GM23248 (cell line): ENCODE measurements at places on chromosomes 3 and 15. TPM values are rescaled to one million over a fixed set of nuclear protein-coding genes. Genes with fewer than 3 reads are reported as not detected.

- no peak for DNase-seq
Observed at GRCh38 chr3:30597769-30598134, 8.6 kb upstream of the TGFBR2 start.

- peak; percentile 76 for DNase-seq
Observed at GRCh38 chr3:173993299-173993698, 595.8 kb downstream of the NLGN1 start.

Gene ZNF774
- 0.22 and 0.51 TPM in 2 replicates for total RNA-seq

Gene RETNLB
- not detected in 2 replicates for total RNA-seq

DNA sequence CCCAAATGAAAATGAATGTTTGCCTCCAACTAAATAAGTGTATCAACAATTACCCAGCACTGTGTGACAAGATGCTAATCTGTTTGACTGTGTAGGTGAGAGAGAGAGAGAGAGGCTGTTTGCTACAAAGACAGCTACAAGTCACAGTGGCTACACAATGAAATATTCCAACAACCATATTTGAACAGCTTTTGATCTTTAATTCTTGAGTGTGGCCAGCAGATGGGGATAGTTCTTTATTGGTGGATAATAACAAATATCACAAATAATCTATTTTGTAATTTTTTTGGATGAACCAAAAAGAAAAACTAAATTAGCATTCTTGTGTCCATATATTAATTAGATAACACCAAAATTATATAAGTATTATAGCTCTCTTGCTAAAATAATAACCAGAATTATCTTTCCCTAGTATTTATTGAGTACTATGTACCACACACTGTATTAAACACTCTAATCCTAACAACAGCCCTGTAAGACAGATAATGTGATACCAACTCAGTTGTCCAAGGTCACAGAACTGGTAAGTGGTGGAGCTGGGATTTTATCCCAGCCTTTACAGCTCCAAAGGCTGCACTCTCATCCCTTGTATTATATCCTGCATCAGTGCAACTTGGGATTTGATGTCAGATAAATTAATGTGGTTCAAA, 61.9 kb upstream of the C3orf80 start:
- DNase-seq, result peak; percentile 63

GRCh38 chr15:91271565-91272153, 171.6 kb downstream of the SV2B start:
- peak; percentile 78 for DNase-seq

DNA sequence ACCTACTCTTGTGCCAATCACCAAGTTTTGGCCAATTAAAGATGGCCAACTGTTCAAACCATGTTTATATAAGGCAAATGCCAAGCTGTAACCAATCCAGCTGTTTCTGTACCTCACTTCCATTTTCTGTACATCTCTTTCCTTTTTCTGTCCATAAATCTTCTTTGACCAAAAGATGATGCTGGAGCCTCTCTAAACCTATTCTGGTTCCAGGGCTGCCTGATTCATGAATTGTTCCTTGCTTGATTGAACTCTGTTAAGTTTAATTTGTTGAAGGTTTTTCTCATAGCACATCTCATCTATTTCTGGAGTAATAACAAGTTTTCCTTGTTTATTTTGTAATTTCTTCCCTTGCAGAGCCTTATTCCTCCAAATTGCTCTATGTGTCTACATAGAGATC, 115.3 kb upstream of the SMAD3 start:
- no peak for DNase-seq

Gene CCR2
- total RNA-seq, result not detected in 2 replicates

- DNase-seq, result no peak
Observed at GRCh38 chr3:128353991-128354687, 112.6 kb downstream of the DNAJB8 start.

GRCh38 chr15:68080334-68080733, 26.2 kb downstream of the PIAS1 start:
- DNase-seq, result no peak

DNA sequence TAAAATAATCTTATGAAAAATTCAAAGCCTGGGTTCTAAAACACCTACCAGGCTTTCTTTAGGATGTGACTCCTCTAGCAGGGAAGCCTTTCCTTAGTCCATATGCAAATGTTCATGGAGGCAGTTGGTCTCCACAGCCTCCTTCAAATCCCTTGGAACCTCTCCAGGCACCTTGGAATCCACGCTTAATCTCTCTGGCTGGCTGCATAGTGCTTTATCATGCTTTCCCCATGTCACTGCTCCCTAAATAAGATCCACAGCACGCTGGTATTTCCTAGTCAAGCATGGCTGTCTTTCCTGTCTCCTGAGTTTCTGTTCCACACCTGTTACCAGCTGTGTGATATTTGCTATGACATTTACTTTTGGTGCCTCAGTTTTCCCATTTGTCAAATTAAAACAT, 71.3 kb downstream of the CLSTN2 start:
- DNase-seq, result no peak

GRCh38 chr3:174268061-174268460, 591.1 kb upstream of the NAALADL2 start:
- no peak for DNase-seq

Gene FEZF2
- not detected in 2 replicates for total RNA-seq

Gene IL5RA
- total RNA-seq, result not detected in 2 replicates

DNA sequence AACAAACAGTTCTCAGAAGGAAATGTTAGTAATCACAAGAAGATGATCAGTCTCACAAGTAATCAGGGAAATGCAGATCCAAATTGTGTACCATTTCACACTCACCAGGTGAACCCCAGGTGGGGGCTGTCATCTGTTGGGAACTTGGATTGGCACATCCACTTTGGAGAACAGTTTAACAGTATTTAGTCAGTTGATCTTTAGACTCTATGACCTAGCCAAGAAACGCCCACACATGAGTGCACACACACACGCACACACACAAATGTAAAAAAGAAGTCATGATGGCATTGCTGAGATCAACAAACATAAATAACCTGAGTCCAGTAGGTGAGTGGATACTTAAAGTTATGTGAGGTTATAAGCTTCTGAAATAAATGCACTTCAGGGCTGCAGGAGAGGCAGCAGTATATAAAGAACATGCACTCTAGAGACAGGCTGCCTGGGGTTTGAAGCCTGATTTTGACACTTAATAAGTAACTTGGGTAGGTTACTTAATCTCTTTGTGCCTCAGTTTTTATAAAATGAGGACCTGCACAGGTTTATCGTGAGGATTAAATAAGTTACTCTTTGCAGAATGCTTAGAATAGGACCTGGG, 17.7 kb downstream of the ACVR2B start:
- DNase-seq, result no peak

GRCh38 chr15:27889258-27889657, 209.9 kb downstream of the OCA2 start:
- DNase-seq, result no peak

GRCh38 chr15:92997821-92998220, 91.2 kb downstream of the RGMA start:
- no peak for DNase-seq

- no peak for DNase-seq
Observed at GRCh38 chr15:67380921-67381320, 126.3 kb downstream of the IQCH start.

Gene ITPKA
- total RNA-seq, result 0.43 and 7.7 TPM in 2 replicates

DNA sequence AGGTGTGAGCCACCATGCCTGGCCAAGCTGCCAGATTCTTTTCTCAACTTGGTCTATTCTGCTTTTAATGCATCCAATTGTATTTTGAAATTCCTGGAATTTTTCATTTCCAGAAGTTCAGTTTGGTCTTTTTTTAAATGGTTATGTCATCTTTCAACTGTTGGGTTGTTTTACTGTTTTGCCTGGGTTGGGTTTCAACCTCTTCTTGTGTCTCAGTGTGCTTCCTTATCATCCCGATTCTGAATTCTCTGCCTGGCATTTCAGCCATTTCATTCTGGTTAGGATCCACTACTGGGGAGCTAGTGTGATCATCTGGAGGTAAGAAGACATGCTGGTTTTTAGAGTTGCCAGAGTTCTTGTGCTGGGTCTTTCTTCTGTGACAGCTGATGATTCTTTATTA, 61.5 kb downstream of the LRRC49 start:
- no peak for DNase-seq

DNA sequence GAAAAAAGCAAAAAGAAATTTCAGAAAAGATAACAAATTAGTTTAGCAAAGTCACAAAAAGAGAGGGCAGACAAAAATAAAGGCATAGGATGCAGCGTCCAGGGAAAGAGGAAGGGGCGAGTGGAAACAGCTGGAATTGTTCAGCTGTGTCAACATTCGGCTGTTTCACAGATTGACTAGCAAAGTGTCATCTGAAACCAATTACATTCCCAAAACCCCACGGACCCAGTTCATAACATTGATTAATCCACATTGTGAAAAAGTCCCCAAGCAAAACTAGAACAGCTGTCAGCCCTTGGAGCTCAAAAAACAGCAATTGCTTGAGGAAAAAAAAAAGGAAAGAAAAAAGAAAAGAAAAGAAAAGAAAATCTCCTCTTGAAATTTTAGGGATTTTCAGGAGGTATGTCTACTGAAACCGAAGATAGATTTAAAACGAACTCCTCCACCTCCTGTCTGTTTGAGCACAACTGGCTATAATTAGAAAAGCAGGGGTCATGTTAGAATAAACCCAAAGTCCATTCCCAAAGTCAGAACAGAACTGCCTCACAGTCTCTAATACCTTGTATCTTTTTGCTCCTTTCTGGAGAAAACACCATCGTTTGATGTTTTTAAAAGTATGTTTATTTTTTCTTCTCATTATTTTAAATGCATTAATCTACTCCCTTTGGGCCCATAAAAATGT, 159.6 kb downstream of the RORA start:
- DNase-seq, result no peak

Gene ACTC1
- 7.6 and 21.4 TPM in 2 replicates for total RNA-seq

Gene CLDN1
- 0.32 and 0.38 TPM in 2 replicates for total RNA-seq

Gene EHHADH
- total RNA-seq, result 2.7 and 4.3 TPM in 2 replicates

DNA sequence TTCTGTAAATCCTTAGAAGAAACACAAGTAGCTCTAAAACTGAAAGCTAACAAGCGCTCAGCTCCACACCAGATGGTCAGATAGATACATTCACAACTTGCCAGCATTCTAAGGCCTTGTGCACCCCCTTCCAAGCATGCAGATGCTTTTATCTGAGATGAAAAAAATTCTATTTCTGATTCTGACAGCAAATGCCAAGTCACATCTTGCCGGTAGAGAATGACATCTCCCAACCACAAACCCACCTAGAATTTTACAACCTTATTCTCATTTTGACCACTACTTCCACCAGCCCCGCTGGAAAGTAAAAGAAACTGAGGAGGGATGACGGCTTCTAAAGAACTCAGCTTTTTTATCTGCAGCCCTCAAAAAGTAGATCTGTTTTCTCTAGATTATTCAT, 57.7 kb downstream of the SUMF1 start:
- no peak for DNase-seq
